ENCODE measurements at places on chromosomes 5 and 9.

DNA sequence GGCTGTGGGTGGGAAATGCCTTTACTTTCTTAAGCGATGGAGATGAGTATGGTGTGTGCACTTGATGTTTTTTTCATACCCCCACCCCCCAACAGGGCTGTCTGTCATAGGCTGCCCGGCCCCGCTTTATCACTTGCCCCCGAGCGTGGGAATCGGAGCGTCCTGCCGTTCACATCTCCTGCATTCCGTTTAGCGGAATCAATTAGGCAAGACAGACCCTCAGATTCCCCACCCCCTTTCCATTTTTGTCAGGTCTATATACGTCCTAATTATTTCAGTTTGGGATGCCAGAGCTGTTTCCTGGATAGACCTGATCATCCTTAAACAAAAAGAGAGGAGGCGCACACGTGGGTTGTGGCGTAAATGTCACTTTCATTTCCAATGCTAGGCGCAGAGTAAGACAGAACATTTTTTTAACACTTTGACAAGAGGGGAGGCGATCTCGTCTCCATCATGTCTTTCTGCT is 217.2 kb downstream of the MEF2C start:
- no peak for DNase-seq

DNA sequence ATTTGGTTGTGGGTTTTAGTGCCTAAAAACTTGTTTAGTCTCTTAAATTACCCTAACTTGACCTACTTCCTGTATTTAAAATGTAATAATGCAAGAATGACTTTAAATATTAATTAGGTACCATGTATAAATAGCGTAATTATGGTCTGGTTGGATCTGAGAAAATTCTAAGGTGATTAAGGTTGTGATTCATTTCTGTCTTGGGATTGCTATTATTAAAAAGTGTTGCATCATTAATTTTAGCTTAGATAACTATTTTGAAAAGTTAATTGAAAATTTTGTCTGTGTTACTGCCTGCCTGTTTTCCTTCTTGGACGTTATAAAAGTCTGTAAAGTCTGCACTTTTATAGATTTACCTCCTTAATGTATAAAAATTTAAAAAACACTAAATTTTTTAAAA is 11.8 kb downstream of the LRRC70 start:
- no peak for DNase-seq

DNA sequence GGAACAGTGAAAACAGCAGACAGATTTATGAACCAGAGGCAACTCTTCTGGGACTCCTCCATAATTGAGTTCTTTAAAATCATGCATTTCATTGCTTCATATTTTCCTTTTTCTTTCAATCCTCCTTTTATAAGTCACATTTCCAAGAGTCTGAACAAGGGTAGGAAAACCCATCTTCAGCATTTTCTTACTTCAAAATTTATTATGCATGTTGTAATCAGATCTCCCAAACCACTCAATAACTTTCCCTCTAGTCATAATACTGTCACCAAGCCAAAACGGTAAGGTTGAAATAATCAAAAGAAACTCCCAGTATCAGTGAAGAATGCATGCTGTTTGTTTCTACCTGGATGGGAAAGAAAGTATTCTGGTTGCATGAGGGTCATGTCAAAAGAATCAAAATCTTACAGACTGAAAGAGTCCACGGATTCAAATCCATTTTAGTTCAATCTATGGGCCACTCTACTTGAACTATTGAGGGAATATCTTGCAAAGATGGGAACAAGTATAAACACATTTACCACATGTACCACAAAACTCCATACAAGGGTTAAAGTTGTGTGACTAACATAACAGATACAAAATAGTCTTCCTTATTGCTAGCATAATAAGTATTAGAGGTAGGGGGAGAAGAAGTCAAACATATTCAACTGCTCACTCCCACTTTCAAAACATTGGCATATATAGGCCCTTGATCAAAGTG is 797.3 kb downstream of the MAT2B start:
- no peak for DNase-seq

- no peak for DNase-seq
These were observed 5.2 kb upstream of the RAPGEF6 start for GRCh38 chr5:131640043-131640856.

DNA sequence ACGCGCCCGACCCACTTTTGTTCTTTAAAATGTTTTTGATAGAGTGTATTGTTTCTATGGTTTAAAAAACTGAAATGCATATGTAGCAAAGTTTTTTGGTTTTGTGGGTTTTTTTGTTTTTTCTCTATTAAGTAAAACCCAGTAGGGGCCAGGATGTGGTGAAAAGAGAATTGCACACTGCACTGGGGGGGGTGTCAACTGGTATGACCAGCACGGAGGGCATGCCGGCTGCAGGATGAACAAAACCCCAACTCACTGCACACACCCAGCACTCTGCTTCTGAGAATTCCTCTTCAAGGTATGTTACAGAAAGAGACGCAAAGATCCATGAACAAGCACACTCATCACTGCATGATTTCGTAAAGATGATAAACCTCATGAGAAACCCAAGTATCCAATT is 75.0 kb downstream of the STK10 start:
- DNase-seq, result no peak

DNA sequence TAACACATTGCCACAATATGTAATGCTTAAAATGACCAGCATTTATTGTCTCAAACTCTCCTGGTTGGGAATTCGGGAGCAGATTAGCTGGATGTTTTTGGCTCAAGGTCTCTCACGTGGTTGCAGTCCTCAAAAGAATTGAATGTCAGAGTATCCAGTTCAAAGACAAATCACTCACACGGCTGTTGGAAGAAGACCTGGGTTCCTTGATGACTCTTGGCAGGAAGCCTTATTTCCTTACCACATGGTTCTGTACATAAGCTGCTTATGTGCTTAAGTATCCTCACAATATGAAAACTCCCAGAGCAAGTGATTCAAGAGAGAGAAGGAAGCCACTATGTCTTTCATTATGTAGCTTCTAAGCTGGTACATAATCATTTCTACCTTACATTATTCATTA is 230.3 kb upstream of the PTPRD start:
- no peak for DNase-seq

- DNase-seq, result no peak
These were observed 44.3 kb downstream of the ERBIN start for GRCh38 chr5:65970481-65971367.

GRCh38 chr5:180334751-180335613 is 18.2 kb downstream of the GFPT2 start:
- DNase-seq, result no peak

All from NCI-H1105 (cell line).